Stimulated activated CD4-positive, alpha-beta T cell treated with anti-CD3 and anti-CD28 coated beads, Interleukin-2, amount 100 ng/mL, for 48 hours (primary cell): ENCODE measurements at places on chromosomes 3 and 15.

- DNase-seq = no peak
These were observed 106.4 kb downstream of the MFSD1 start for GRCh38 chr3:158908187-158908734.

DNA sequence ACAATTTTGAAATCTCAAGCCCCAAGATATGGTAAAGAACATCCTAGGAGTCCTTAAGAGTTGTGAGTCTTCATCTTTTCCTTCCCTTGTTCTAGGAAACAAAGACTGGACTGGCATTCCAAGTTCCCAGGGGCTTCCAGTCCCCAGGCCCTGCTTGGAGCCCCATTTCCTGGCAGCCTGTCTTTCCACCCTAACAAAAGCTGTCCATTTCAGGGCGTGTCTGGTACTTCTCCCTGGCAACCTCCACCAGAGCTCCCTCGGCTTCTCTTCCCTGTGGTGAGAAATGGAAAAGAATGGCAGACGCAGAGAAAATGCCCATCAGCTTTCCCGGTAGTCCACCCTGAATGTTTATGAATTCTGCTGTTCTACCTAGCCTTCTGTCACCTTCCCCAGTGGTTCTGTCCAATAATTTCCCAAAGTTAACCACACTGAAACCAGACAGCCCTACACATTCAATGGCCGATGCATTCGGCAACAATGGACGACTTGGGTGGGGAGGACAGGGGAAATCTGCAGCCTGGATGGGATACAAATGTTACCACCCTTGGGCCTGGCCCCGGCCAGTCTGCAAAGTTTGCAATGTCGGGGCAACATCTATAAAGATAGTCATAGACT is 6.8 kb downstream of the RAB6B start:
- DNase-seq = no peak

DNA sequence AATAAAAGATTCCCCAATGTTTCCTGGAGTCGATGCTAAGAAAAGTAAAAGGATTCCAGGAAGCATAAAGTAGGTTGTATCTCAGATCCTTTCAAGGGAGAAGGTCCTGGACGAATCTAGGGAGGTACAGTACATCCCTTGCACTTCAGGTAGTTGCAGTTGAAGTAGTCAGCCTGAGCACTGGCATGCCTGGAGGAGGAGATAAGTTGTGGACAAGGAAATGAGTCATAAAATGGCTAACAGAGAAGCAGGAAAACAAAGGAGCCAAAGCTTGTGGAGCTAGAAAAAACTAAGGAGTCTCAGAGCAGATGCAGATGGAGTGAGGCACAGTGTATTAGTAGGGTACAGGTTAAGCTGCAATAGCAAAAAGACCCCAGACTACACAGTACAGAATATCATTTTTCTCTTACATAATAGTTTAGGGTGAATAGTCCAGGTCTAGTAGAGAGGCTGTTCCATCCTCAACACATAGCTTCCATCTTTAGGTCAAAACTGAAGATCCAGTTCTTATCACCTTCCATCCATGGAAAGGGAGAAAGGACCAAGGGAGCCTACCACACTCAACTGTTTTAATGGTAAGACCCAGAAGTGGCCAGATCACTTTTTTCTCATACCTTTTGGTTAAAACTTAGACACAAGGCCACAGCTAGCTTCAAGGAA is 41.3 kb downstream of the COL6A5 start:
- DNase-seq = no peak

DNA sequence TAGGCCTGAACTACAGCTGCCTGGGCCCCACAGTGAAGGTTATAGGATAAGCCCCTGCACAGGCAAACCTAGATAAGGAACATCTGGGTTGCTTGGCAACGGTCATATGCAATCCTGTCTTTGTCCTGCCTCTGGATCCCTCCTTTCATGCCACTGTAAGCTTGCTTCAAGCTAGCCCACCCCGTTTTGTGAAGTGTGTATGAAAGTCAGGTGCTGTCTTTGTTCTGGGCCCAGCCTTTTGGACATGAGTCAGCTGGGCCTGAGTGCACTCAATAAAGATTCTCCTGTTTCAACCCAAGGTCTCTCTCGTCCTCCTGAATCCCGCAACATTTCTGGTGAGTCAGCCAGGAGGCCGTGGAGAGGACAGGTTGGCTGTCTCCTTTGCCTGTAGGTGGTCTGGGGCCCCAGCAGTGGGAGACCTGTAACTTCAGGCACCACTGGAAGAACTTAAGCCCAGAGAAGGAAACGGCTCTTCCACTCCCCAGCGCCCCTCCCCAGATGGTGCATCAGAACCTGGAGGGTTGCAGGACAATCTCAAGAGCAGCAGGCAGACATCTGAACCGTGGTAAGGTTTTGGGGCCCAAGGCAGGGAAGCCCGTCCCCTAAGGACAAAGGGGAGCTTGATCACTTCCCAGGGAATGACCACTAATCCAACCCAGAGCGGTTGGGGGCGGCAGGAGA is 8.3 kb upstream of the SLC9C1 start:
- DNase-seq = no peak

DNA sequence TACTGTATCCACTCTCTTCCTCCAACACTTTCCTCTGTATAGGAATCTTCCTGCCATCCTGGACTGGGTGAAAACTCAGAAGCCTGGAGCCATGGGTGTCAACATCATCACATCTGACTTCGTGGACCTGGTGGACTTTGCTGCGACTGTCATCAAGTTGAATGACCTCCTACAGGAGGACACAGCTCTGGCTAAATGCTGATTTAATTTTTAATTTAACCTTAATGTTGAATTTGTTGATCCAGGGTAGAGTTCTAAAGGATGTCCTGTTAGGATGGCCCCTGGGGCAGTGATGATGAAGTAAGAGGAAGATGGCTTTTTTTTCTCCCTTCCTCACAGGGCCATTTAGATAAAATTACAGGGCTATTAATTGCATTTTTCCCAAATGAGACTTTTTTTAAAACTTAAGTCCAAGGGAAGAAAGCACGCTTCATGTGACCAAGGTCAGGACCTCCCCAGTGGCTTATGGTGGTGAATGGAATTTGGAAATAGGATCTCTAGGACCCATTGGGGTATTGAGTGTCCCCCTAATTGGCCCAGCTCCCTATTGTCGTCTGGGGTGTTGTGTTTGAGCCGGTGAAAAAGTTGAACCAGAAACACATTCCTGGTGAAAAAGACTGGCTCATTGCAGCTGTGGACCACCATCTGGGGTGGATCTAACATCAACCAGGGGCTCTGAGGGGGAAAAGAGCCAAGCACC is 125.7 kb upstream of the ZBED2 start:
- no peak for DNase-seq

- DNase-seq = no peak
These were observed 41.1 kb upstream of the PLXNA1 start for GRCh38 chr3:126941721-126942270.

- DNase-seq = no peak
These were observed 41.6 kb upstream of the GOLGA8B start for GRCh38 chr15:34625007-34625406.

DNA sequence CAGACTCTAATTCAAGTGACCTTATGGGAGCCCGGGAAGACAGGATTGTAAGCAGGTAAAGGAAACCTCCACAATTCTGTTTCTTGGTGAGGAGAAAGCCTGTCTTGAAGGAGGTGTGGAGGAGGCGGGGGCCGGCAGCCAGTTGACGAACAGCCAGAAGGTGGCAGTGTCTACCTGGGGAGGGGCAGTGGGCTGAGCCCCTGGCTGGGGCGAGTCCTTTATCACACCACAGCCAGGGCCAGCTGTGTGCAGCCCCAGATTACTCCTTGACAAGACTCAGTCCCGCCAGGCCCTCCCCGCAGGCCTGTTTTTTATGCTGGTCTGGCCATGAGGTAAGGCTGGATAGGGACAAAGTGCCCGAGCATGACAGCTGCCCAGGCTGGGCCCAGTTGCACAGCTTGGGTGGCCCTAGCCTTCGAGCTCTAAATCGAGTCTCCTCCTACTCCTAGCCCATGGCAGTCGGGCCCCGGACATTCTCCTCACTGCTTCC is 40.9 kb upstream of the IDH2 start:
- DNase-seq = peak; percentile 60

DNA sequence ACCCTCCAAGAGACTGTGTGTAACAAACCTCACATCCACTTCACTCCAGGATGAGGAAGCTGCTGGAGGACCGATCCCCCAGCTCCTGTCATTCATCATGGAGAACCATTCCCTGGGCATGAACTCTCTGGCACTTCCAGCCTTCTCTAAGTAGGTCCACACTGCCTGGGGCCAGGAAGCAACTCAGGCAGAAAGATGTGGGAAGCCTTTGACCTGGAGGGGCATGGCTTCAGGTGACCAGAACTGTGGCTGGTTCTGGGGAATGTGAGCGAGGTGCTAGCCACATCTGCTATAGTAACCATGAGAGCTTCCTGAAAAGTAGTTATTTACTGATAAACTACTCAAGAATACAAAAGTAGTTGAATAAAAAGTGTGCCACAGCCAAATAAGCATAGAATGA is 173.7 kb upstream of the CTDSPL start:
- DNase-seq = no peak

DNA sequence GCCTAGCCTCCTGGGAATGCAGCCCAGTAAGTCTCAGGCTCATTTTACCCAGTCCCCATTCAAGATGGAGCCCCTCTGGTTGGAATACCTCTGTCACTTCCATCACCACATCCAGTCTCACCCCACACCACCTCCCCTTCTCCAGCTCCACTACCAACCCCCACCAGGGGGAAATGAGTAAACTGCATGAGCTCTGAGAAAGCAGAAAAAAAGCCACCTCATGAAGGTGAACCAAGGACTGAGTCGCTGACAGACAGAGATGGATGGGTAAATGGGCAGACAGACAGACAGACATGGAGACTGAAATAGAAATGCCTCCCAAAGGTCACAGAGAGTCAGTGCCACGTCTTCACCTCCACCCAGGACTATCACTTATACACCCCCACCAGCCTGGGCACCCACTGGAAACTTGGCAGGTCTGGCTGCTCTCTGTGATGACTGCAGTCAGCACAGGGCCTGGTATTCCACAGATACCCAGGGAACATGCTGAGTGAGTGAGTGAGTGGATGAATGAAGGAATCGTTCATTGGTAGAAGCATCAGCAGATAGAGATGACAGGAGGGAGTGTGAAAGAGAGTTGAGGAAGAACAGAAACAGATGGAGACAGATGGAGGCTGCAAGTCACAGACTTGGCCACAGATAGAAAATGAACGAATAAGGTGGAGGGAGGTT is 4.9 kb upstream of the LOXL1 start:
- no peak for DNase-seq
